ENCODE measurements at places on chromosomes 3 and 15. TPM values are rescaled to one million over a fixed set of nuclear protein-coding genes. Genes with fewer than 3 reads are reported as not detected.
A peak's percentile ranks its signal among the peaks of the same experiment; 100 is the strongest.

GRCh38 chr3:177224414-177224813, 27.1 kb upstream of the TBL1XR1 start:
- no peak overlapping the region for H3K27ac ChIP-seq
- H3K27me3 ChIP-seq: no peaks in the 10 kb centered on the region
- DNase-seq: no peak

DNA sequence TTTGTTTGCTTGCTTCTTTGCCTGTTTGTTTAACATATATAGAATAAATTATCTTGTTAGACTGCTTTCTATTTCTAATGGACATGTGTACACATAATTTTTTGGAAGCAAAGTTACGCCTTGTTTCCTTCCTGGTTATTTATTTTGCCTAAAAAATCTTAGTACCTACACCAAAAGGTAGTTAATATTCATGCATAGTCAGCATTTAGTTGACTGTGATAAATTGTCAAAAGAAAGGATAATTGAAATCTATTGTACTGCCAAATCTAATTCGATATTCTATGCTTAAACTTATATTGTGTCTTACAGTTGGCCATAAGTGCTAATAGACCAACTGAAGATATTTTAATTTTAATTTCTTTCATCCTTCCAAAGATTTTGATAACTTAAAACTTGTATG, 233.9 kb upstream of the ARL6 start:
- H3K27ac ChIP-seq: no peak overlapping the region
- H3K4me3 ChIP-seq: no peak overlapping the region
- H3K27me3 ChIP-seq: no peaks in the 10 kb centered on the region
- DNase-seq: no peak
- H3K4me1 ChIP-seq: no peaks in the 10 kb centered on the region
- no peaks in the 10 kb centered on the region for H3K36me3 ChIP-seq

- no peak overlapping the region for H3K4me3 ChIP-seq
- no peak for DNase-seq
- H3K4me1 ChIP-seq: no peaks in the 10 kb centered on the region
- no peaks in the 10 kb centered on the region for H3K27me3 ChIP-seq
- peaks cover 83% of the 10 kb centered on the region for H3K36me3 ChIP-seq
- no peak overlapping the region for H3K27ac ChIP-seq
These were observed 17.1 kb upstream of the SNX22 start for GRCh38 chr15:64134345-64134829.

- no peaks in the 10 kb centered on the region for H3K36me3 ChIP-seq
- H3K4me1 ChIP-seq: peaks cover 8% of the 10 kb centered on the region
- no peaks in the 10 kb centered on the region for H3K27me3 ChIP-seq
- no peak overlapping the region for H3K27ac ChIP-seq
- H3K4me3 ChIP-seq: no peak overlapping the region
These were observed 121.6 kb downstream of the UBE2E2 start for GRCh38 chr3:23324745-23325144.

- H3K27me3 ChIP-seq: no peaks in the 10 kb centered on the region
- no peaks in the 10 kb centered on the region for H3K36me3 ChIP-seq
- no peaks in the 10 kb centered on the region for H3K4me1 ChIP-seq
- H3K4me3 ChIP-seq: no peak overlapping the region
These were observed 105.0 kb downstream of the TPRA1 start for GRCh38 chr3:127485396-127486170.

- no peaks in the 10 kb centered on the region for H3K36me3 ChIP-seq
- no peak overlapping the region for H3K4me3 ChIP-seq
- H3K27me3 ChIP-seq: no peaks in the 10 kb centered on the region
- peak overlapping the region; percentile 11 for H3K27ac ChIP-seq
These were observed 98.9 kb upstream of the PIAS1 start for GRCh38 chr15:67955252-67955651.

GRCh38 chr3:159763011-159763601, 225.5 kb upstream of the IL12A start:
- H3K4me3 ChIP-seq: peak overlapping the region; percentile 91
- no peaks in the 10 kb centered on the region for H3K27me3 ChIP-seq
- H3K27ac ChIP-seq: peak overlapping the region; percentile 99
- DNase-seq: peak; percentile 59

GRCh38 chr3:76585794-76586392, 454.0 kb upstream of the ROBO2 start:
- no peaks in the 10 kb centered on the region for H3K27me3 ChIP-seq
- no peak overlapping the region for H3K4me3 ChIP-seq
- no peaks in the 10 kb centered on the region for H3K4me1 ChIP-seq
- H3K36me3 ChIP-seq: no peaks in the 10 kb centered on the region
- H3K27ac ChIP-seq: no peak overlapping the region

LRRC15 gene
- 0.27 TPM for total RNA-seq

DNA sequence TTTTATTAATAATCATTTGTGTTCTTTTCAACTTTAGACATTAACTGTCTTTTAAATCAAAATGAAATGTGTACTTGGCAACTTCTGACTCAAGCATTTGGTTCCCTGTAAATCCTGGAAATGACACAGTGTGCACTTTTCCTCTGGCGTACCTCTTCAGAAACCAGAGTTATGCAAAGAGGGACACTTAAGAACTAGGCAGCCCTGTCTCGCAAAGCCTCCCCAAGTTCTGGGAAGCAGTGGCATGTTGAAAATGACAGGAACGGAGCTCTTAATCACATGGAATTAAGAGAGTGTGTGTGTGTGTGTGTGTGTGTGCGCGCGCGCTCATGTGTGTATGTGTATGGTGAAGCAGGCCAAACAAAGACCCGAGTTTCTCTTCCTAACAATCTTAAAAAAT, 707.4 kb downstream of the MECOM start:
- peaks cover 5% of the 10 kb centered on the region for H3K4me1 ChIP-seq
- no peak overlapping the region for H3K4me3 ChIP-seq
- no peak for DNase-seq
- no peak overlapping the region for H3K27ac ChIP-seq

LRRC31 gene
- not detected for total RNA-seq

CYP19A1 gene
- total RNA-seq: 0.54 TPM

DNA sequence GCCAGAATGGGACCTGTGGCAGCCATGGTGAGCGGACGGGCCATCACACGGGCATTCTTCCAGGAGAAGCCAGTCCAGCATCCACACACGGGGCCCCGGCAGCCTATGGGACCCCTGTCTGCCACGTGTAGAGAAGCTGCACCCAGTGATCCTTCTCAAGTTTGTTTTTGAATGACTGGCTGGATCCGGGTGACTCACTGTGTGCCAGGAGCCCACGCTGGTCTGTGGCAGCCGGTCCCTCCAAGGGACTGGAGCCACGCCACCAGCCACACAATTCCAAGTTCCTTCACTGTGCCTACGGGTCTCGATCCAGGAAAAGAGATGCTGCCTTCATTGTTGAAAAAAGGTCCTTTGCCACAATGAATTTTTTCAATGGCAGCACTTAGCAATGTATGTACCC, 58.1 kb downstream of the ATP10A start:
- peak overlapping the region; percentile 60 for H3K27ac ChIP-seq
- no peaks in the 10 kb centered on the region for H3K27me3 ChIP-seq
- peaks cover 38% of the 10 kb centered on the region for H3K4me1 ChIP-seq
- no peaks in the 10 kb centered on the region for H3K36me3 ChIP-seq

DNA sequence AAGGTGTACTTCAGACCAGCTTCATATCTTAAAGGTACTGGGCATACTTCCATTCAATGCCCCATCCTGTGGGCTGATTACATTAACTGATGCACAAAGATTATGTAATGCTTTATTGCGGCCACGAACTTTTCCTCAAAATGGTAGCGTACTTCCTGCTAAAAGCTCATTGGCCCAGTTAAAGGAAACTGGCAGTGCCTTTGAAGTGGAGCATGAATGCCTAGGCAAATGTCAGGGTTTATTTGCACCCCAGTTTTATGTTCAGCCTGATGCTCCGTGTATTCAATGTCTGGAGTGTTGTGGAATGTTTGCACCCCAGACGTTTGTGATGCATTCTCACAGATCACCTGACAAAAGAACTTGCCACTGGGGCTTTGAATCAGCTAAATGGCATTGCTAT, 3.4 kb downstream of the SKIL start:
- no peaks in the 10 kb centered on the region for H3K36me3 ChIP-seq
- no peaks in the 10 kb centered on the region for H3K27me3 ChIP-seq
- no peak overlapping the region for H3K27ac ChIP-seq
- DNase-seq: no peak
- peak overlapping the region; percentile 98 for H3K4me3 ChIP-seq

DNA sequence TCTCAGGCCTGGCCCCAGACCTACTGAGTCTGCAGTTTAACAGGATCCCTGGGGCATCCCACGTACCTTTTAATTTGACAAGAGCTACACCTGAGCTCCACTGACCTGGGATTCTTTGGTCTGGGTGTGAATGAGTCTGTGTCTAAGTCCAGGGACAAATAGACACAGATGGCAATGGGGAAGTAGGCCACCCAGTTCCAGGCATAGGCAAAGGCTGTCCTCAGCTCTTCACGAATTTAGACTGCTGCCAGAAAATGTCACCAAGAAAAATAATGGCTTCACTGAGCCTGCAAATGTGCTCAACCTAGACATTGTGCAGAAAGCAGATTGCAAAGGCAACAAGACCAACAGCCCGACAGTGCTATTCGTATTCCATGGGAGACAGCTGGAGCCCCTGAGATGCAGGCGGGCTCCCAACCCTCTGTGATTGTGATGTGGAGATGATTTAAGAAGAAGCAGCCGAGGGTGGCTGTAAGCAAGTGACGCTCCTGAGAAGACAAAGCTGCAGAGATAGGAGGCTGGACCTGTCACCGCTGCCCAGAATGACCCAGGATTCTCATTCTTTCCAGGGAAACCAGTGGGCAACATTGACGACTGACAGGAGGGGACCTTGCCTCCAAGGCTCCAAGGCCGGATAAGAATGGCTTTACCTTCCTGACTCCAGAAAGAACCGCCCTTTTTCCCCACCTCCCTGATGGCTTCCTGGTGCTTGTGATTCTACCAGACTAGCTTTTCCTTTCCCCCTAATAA, 39.8 kb upstream of the IREB2 start:
- H3K27me3 ChIP-seq: no peaks in the 10 kb centered on the region
- no peaks in the 10 kb centered on the region for H3K36me3 ChIP-seq
- H3K27ac ChIP-seq: no peak overlapping the region
- DNase-seq: no peak
- no peak overlapping the region for H3K4me3 ChIP-seq
- no peaks in the 10 kb centered on the region for H3K4me1 ChIP-seq

- no peak for DNase-seq
- H3K4me1 ChIP-seq: no peaks in the 10 kb centered on the region
- no peak overlapping the region for H3K4me3 ChIP-seq
- no peaks in the 10 kb centered on the region for H3K27me3 ChIP-seq
These were observed 235.5 kb downstream of the CTNNB1 start for GRCh38 chr3:41434781-41435180.

SPINK8 gene
- total RNA-seq: not detected

DNA sequence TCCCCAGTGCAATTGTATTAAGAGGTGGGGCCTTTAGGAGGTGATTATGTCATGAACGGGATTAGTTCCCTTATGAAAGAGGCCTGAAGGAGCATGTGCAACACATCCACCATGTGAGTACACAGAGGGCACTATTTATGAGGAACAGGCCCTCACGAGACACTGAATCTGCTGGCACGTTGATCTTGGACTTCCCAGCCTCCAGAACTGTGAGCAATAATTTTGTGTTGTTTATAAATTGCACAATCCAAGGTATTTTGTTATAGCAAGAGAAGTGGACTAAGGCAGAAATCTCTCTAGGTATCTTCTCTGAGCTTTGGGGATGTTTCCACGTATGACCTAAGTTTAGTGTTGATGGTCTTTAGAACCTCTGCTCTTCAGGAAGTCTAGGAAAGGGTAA, 149.3 kb upstream of the CBLB start:
- H3K4me3 ChIP-seq: no peak overlapping the region
- H3K36me3 ChIP-seq: no peaks in the 10 kb centered on the region
- no peaks in the 10 kb centered on the region for H3K27me3 ChIP-seq
- H3K27ac ChIP-seq: no peak overlapping the region
- no peaks in the 10 kb centered on the region for H3K4me1 ChIP-seq

MESP1 gene
- total RNA-seq: 0.95 TPM

DNA sequence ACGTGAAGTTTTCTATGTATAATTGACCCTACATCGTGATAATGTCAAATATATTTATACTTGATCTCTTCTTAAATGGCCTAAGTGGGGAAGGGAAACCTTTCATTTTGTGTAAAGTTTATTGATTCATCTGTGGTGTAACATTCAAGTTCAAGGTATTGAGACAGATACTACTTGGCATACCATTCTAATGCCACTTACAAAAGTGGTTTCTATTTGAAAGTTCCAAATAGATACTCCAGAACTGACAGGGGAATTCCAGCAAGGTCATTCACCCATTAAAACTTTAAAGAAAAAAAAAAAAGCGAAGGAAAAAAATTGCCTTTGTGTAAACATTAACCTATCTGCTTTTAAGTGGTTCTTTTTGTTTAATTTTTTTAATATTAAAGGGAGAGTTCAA, 45.3 kb upstream of the MAP3K13 start:
- H3K27ac ChIP-seq: peak overlapping the region; percentile 53
- peaks cover 8% of the 10 kb centered on the region for H3K4me1 ChIP-seq
- no peaks in the 10 kb centered on the region for H3K27me3 ChIP-seq
- H3K36me3 ChIP-seq: no peaks in the 10 kb centered on the region
- peak overlapping the region; percentile 59 for H3K4me3 ChIP-seq

GRCh38 chr15:82995938-82996337, 9.9 kb downstream of the RAMAC start:
- no peaks in the 10 kb centered on the region for H3K36me3 ChIP-seq
- H3K4me1 ChIP-seq: no peaks in the 10 kb centered on the region
- H3K27me3 ChIP-seq: no peaks in the 10 kb centered on the region

GRK7 gene
- total RNA-seq: not detected

GRCh38 chr3:194129581-194130133, 6.3 kb upstream of the HES1 start:
- no peaks in the 10 kb centered on the region for H3K27me3 ChIP-seq
- peak overlapping the region; percentile 5 for H3K4me3 ChIP-seq
- no peak overlapping the region for H3K27ac ChIP-seq
- H3K36me3 ChIP-seq: no peaks in the 10 kb centered on the region

DNA sequence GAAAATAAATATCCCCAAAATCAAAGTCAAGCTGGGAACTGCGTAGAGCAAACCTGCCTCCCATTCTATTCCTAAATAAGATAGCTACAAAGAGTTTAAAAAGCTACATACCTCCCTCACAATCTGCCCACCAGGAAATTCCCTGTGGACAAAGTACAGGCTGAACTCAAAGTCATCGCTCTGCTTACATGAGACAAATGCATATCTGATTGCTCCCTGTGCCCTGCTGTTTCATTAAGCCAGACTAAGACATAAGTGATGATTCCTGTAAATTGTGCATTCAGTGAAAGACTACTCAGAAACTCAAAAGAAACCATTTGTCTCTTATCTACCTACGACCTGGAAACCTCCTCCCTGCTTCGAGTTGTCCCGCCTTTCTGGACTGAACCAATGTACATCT, 28.5 kb upstream of the EIF4A2 start:
- no peaks in the 10 kb centered on the region for H3K4me1 ChIP-seq
- no peaks in the 10 kb centered on the region for H3K27me3 ChIP-seq
- H3K36me3 ChIP-seq: no peaks in the 10 kb centered on the region
- no peak for DNase-seq
- H3K27ac ChIP-seq: no peak overlapping the region

SERPINI2 gene
- total RNA-seq: not detected

All from thoracic aorta (tissue), 2 donors.